ENCODE measurements at places on chromosomes 2 and 18.

GRCh38 chr2:179107737-179108136 is 57.8 kb upstream of the CCDC141 start:
- DNase-seq: no peak

DNA sequence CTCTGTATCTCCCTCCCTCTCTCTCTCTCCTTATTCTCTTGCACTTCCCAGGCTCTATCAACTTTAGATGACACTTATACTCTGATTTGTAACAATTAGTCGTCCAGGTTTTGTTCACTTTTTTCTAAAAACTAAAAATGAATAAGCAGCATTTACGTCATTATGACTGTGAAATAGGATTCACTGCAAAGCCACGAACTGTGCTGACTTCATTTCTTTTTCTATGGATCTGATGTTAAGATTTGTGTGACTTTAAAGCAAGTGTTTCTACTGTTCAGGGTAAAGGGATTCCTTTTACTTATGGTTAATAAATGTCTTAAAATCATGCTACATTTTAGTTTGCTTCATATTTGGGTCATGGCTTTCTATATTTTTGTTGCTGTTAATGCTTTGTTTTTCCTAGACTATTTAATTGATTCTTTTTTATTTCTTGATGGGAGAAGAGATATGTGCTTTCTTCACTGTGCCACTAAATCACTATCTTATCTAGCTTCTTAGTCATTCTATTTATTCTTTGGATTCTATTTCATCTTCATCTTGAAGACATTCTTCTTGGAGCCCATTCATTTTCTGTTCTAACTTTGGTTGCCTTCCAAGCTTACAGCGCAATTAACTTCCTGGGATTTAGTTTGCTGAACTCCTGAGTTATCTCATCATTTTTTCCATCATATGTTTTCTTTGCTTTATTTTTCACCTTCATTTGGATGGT is 480.4 kb upstream of the TRIB2 start:
- no peak for DNase-seq

DNA sequence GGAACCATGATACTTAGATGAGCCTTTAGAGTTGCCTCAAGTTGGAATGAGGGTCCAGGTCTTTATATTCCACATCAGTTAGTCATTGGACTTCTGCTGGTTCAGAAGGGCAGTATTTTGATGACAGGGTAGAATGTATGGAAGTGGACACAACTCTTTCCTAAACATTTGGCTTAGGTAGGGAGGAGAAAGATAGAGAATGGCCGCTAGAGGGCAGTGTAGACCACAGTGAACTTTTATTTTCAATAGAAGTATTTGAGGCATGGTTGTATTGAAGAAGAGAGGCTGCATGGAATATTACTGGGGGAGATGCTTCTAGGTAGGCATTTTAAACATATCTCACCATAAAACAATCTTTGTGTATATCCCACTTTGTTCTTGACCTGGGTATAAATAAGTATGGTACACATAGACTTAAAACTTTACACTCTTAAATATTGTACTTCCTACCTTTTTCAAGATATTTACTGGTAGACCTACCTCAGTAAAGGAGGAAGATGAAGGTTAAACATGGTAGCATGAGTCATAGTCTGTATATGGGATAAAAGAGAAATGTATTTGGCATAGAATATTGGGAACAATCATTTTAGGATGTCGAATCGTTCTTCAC is 497.6 kb upstream of the FAM98A start:
- DNase-seq: no peak

- DNase-seq: no peak
These were observed 79.6 kb upstream of the NYAP2 start for GRCh38 chr2:225319872-225320271.

DNA sequence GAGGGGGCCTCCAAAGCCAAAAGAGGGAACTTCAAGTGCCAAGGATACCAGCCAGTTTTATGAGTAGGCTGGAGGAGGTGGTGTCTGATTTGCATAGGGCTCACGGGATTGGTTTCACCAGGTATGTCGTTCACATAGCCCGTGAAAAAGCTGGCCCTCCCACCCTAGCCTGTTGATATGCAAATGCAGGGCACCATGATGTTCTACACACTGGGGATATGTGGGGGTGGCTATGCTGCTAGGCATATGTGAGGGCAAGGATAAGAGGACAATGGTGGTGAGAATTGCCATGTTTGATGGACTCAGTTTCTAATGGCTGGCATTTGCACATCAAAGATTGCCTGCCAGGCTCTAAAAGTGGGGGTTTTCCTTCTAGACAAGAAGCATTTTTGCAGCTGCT is 378.6 kb downstream of the DPP10 start:
- no peak for DNase-seq

Measured in GF-D8 (cell line).